ENCODE measurements at places on chromosomes 12 and 14. TPM values are rescaled to one million over a fixed set of nuclear protein-coding genes. Genes with fewer than 3 reads are reported as not detected.

DNA sequence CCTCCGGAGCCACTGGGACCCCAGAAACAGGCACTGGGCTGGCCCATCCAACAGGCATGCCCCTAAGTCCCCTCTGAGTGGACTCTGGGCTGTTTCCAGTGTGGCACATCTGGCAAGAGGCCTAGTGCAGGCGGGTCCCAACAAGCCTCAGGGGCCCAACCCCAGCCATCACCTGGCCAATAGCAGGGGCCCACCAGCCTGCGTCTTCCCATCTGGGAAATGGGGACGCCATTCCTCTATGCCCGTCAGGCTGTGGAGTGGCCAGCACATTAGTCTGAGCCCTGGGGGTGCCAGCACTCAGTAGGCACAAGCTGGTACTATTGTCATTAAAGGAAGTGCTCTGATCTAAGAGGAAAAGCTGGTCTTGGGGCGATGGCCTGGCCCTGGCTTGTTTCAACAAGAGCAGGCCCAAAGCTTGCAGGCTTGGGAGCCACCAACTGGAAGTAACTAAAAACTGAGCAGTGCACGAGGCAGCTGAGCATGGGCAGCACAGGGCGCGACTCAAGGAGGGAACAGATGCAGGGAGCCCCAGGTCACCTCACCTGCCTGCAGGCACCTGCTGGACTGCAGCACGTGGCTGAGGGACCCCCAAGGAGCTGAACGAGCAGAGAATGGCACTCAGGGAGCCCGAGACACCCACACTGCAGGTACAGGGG lies 8.4 kb downstream of the DEGS2 start:
- no peak for DNase-seq

- DNase-seq: no peak
Observed at GRCh38 chr12:9648701-9649531, 20.6 kb upstream of the CLEC2D start.

DNA sequence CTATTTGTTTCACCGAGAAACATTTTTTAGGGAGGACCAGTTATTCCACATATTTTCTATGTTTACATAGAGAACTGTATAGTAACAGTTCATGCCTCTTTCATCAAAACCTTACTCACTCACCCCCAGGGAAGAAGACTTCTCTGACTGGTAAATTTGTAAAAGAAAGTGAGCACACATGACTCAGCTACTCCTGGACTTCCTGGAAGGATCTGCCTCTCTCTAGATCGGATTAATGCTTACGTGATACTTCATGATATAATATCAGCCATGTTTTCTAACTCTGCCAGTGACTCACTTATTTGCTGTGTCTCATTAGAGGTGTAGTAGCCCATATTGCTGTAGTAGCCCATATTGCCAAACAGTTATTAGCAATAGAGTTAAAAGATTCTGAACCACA lies 494.3 kb upstream of the ATXN7L3B start:
- no peak for DNase-seq

DNA sequence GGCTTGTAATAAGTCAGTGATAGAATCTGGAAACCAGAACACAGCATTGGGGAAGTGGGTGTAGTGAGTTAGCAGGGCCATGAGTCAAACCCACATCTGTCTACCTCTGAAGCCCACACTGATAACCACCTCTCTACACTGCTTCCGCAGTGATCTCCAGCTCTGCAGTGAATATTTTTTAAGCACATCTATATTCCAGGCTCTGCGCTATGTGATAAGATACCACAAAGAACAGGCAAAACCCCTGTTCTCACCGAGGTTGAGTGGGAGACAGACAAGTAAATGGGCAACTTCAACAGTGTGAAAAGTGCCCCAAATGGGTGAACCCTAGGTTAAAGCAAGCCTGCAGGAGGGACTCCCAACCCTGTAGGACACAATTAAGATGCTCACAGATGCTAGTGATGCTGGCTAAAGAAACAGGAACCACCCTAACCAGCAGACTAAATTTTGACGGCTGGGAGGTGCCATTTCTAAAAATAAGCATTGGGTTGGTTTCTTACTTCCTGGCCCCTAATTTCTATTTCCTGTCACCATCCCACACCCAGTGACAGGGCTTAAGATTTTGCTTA lies 375.0 kb downstream of the DPF3 start:
- DNase-seq: no peak

- DNase-seq: no peak
Observed at GRCh38 chr14:100246809-100247428, 8.0 kb downstream of the YY1 start.

- DNase-seq: no peak
Observed at GRCh38 chr14:65290830-65291229, 121.7 kb upstream of the FUT8 start.

DNA sequence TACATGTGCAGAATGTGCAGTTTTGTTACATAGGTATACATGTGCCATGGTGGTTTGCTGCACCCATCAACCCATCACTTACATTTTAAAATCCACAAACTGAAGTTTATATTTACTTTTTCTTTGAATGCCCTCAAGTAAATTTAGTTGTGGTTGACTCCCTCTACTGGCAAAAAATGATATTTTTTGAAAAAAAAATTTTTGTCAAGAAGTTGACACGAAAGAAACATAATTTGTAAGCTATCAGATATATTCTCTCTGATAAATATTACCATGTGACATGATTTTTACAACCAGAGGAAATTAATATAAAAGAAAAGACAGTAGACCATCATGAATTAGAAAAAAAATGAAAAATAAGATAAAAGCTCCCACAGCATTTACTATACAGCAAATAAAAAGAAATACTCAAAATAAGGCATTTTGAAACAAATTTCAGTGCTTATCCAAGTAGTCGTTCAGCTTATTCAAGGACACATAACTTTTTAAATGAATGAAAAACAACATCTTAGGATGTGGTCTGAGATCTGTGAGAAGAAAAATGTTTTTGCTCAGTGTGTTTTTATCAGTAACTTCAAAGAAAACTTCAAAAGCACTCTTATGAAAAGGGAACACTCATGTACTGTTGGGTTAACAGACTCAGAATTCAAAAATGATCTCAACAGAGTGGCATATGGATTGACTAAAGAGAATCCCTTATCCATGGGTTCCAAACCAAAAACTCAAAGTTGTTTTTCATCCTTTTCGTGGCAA lies 30.0 kb upstream of the GRIP1 start:
- DNase-seq: no peak

DNA sequence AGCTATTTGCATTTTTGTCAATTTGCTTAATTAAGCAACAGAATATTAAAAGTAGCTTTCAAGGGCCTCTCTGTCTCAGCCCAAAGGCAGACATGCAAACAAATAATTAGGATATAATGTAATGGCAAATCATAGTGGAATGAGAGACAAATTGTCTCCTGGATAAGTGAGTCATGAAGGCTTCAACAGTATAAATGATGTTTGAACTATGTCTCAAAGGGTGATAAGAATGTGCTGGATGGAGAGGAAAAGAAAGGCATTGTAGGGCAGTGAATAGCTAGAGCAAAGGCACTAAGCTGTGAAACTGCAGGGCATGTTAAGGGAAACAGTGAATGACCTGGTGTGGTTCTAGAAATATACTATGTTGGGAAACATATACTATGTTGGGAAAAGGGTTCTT lies 53.5 kb upstream of the PPP1R12A start:
- no peak for DNase-seq

- no peak for DNase-seq
Observed at GRCh38 chr12:95532851-95533250, 18.4 kb downstream of the USP44 start.

DNA sequence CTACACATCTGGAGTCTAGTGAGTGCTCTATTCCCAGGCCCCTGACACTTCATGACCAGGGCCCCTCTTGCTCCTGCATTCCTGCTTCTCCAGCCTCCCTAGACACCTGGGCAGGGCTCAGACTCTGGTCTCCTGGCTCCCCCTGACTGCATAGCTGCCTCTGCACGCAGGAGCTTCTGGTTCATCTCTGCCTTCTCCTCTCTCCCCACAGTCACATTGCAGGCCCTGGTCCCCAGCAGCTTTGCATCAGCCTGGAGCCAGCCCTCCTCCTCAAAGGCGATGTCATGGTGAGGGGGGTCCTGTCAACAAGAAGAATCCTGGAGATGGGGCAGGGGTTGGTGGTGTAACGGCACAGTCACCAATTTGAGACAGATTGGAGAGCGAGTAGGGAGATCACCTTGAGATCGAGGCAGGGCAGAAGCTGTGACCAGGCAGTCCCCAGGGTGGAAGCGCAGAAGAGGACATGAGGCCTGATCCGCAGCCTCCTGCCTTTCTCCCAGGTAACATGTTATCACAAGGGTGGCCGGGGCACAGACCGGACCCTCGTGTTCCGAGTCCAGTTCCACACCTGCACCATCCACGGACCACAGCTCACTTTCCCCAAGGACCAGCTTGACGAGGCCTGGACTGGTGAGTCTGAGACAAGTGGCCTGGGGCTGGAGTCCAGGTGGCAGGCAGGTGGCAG lies 8.1 kb downstream of the TNS2 start:
- no peak for DNase-seq

DNA sequence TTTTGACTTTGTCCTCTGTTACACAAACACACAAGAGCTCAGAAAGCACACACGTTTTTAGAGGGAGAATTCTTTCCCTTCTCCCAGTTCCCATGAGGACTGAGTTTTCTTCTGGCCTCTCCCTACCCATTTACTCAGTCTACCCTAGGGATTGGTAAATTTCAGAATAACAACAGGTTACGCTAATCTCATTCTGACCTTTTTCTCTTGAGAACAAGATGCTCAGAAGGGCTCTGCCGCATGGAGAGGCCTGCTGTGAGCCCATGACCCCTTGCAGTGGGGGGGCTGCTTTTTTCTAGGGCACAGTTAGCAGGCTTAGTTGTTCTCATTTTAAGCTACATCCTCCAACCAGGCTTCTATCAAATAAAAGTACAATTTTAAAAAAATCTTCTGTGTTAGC lies 69.5 kb downstream of the GPR135 start:
- DNase-seq: no peak

GRCh38 chr12:3455312-3455711 lies 35.7 kb upstream of the PRMT8 start:
- no peak for DNase-seq

DNA sequence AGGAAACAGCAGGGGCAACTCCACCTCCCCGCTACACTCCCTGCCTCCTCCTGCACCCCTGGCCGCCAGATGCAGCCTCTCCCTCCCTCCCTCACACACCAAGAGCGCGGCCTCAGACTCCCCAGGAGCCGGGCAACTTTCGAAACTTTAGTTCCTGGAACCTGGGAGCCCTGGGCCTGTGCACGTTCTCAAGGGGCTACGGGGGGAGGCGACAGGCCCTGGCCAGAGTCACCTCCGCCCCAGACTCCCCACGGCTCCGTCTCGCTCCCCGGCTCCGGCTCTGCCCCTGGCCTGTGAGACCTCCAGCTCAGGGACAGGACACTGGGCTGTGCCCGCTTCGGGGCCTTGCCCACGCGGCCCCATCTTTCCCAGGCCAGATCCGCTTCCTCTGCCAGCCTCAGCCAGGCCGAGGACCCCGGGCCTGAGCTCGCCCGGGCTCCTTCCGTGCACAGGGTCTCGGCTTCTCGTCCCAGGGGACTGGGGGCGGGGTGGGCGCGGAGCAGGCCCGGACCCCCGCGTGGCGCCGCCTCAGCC lies 5.5 kb downstream of the AMN start:
- DNase-seq: no peak

- no peak for DNase-seq
Observed at GRCh38 chr14:22865424-22866405, 5.8 kb upstream of the LRP10 start.

- DNase-seq: no peak
Observed at GRCh38 chr12:6941267-6941666, 2.3 kb upstream of the RNU7-1 start.

GRCh38 chr14:67016856-67017255 lies 172.4 kb upstream of the GARIN2 start:
- no peak for DNase-seq

- no peak for DNase-seq
Observed at GRCh38 chr12:41932470-41932991, 212.1 kb downstream of the GXYLT1 start.

- no peak for DNase-seq
Observed at GRCh38 chr14:99426265-99426664, 54.4 kb downstream of the SETD3 start.

DNA sequence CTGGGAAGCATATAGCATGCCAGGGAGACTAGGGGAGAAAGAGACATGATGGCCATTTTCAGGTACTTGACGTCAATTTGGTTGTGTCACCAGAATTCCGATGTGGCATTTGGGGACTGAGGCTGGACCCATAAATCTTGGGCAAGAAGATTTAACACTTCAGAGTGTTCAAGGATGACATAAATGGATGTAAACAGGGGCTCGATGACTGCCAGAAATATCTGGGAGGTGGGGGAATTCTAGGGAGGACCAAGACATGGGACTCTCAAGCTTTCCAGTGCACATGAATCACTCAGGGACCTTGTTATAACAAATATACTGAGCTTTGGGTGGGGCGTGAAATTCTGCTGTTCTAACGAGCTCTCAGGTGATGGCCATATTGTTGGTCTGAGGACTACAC lies 17.8 kb downstream of the HAL start:
- no peak for DNase-seq

DNA sequence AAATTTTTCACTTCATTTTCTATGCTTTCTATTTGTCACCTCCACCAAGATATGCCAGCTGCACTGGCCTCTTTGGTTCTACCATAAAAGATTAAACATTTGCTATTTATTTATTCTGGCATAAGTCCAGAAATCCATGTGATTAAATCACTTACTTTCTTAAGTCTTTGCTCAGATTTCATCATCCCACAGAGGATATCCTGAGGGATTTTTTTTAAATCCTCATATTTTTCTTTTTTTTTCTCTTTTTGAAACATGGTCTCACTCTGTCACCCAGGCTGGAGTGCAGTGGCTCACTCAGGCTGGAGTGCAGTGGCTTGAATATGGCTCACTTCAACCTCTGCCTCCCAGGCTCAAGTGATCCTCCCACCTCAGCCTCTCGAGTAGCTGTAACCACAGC lies 645.4 kb upstream of the ATXN7L3B start:
- no peak for DNase-seq

GRCh38 chr14:98731701-98732100 lies 540.3 kb downstream of the BCL11B start:
- no peak for DNase-seq

GRCh38 chr12:32030151-32030550 lies 70.9 kb downstream of the RESF1 start:
- no peak for DNase-seq

- no peak for DNase-seq
Observed at GRCh38 chr14:79165471-79166090, 995.4 kb downstream of the NRXN3 start.

The BDKRB2 gene
- total RNA-seq: 4.1 TPM

The DNAJC22 gene
- 0.48 TPM for total RNA-seq

The KRT86 gene
- not detected for total RNA-seq

The RNF212B gene
- not detected for total RNA-seq

The TAS2R20 gene
- 1.8 TPM for total RNA-seq

The SMCO2 gene
- 0.88 TPM for total RNA-seq

The HCAR2 gene
- total RNA-seq: not detected

The ITGB7 gene
- total RNA-seq: not detected

The CAPS2 gene
- total RNA-seq: 2.6 TPM

The DACT1 gene
- 4.3 TPM for total RNA-seq

The CD27 gene
- 0.53 TPM for total RNA-seq

The LUM gene
- 0.73 TPM for total RNA-seq

The BCL11B gene
- total RNA-seq: not detected

The SYNE2 gene
- 35.6 TPM for total RNA-seq

The RHEBL1 gene
- total RNA-seq: 2.3 TPM
